Spleen (tissue), 13 donors: ENCODE measurements at places on chromosomes 6 and 20. TPM values are rescaled to one million over a fixed set of nuclear protein-coding genes. Genes with fewer than 3 reads are reported as not detected.
A peak's percentile ranks its signal among the peaks of the same experiment; 100 is the strongest.

The SERAC1 gene
- total RNA-seq = 7.3 TPM

The MOCS1 gene
- 9.8 TPM for total RNA-seq

The HECA gene
- 101 TPM for total RNA-seq

The PTGIS gene
- 0.83 TPM for total RNA-seq

The RIPPLY2 gene
- not detected for total RNA-seq

The SNAP25 gene
- not detected for total RNA-seq

DNA sequence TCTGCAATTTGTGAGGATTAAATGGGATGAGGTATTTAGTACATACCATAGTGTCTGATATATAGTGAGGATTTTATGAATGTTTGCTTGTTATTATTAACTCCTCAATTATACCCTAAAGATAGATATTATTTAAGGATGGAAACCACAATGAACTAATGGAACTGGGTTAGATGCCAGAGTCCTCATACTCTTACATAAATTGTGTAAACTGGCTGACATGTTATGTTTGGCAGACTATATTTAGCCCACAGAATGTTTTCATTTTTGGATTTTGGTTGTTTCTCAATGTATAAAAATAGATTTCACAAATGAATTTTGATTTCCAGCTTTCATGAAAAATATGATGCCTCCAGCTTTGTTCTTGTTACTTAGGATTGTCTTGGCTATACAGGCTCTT, 37.6 kb downstream of the HTR1B start:
- H3K4me1 ChIP-seq = no peaks in the 10 kb centered on the region
- DNase-seq = no peak
- no peaks in the 10 kb centered on the region for H3K36me3 ChIP-seq
- H3K27ac ChIP-seq = no peak overlapping the region
- no peak overlapping the region for H3K4me3 ChIP-seq
- no peaks in the 10 kb centered on the region for H3K27me3 ChIP-seq

GRCh38 chr20:60403105-60403741, 445.0 kb downstream of the CDH26 start:
- no peaks in the 10 kb centered on the region for H3K36me3 ChIP-seq
- H3K27ac ChIP-seq = no peak overlapping the region
- DNase-seq = no peak
- no peaks in the 10 kb centered on the region for H3K27me3 ChIP-seq

DNA sequence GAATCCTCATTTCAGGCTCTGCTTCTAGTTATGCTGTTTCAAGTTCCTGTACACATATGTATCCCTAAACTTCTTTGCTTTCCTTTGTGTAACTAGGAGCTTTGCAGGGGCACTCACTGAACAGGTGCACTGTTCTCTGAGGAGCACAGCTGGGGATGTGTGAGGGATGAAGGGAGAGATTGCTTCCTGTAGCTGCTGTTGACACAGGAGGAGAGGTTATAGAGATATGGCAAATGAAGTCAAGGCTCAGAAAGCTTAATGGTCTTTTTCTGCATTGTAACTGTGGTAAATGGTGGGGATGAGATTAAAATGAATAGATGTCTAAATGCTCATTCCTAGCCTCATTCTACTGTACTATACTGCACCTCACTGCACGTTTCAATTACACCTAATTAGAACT, 454.3 kb downstream of the BTBD3 start:
- H3K27ac ChIP-seq = no peak overlapping the region

GRCh38 chr20:8530022-8530421, 398.0 kb downstream of the PLCB1 start:
- no peak overlapping the region for H3K4me3 ChIP-seq
- H3K36me3 ChIP-seq = no peaks in the 10 kb centered on the region
- DNase-seq = no peak

GRCh38 chr20:4684837-4685413, 36.8 kb upstream of the PRND start:
- no peak for DNase-seq
- H3K36me3 ChIP-seq = no peaks in the 10 kb centered on the region
- H3K27me3 ChIP-seq = no peaks in the 10 kb centered on the region
- peaks cover 40% of the 10 kb centered on the region for H3K4me1 ChIP-seq
- H3K27ac ChIP-seq = no peak overlapping the region
- no peak overlapping the region for H3K4me3 ChIP-seq

GRCh38 chr6:159865226-159865920, 25.4 kb upstream of the MAS1 start:
- H3K4me1 ChIP-seq = no peaks in the 10 kb centered on the region
- DNase-seq = no peak
- no peak overlapping the region for H3K27ac ChIP-seq
- no peak overlapping the region for H3K4me3 ChIP-seq
- no peaks in the 10 kb centered on the region for H3K27me3 ChIP-seq

GRCh38 chr6:26272171-26272637, 92.8 kb upstream of the BTN3A2 start:
- no peaks in the 10 kb centered on the region for H3K36me3 ChIP-seq
- H3K27me3 ChIP-seq = no peaks in the 10 kb centered on the region
- peak overlapping the region; percentile 24 for H3K4me3 ChIP-seq

DNA sequence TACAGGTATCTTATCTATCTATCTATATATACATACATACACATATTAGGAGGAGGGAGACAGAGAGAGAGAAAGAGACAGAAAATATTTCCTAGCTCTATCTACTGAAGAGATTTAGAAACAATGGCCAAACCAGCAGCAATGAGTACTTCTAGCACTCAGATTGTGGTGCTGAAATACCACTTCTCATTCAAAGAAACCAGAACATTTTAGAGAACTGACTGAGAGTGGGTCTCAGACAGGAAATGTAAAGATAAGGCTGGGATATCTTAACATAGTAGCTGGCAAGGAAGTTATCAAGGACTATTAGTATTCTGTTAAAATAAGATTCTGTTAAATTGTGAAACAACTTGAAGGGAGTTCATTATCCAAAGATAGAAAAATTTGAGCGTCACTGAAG, 57.0 kb downstream of the DNAAF9 start:
- no peak overlapping the region for H3K4me3 ChIP-seq
- peaks cover 32% of the 10 kb centered on the region for H3K36me3 ChIP-seq
- no peaks in the 10 kb centered on the region for H3K4me1 ChIP-seq
- H3K27ac ChIP-seq = no peak overlapping the region
